Ovary (tissue), 10 donors: ENCODE measurements at places on chromosomes 11 and 22. TPM values are rescaled to one million over a fixed set of nuclear protein-coding genes. Genes with fewer than 3 reads are reported as not detected.
A peak's percentile ranks its signal among the peaks of the same experiment; 100 is the strongest.

The KIAA1671 gene
- 24.5 TPM for total RNA-seq

The MMP7 gene
- 4.5 TPM for total RNA-seq

DNA sequence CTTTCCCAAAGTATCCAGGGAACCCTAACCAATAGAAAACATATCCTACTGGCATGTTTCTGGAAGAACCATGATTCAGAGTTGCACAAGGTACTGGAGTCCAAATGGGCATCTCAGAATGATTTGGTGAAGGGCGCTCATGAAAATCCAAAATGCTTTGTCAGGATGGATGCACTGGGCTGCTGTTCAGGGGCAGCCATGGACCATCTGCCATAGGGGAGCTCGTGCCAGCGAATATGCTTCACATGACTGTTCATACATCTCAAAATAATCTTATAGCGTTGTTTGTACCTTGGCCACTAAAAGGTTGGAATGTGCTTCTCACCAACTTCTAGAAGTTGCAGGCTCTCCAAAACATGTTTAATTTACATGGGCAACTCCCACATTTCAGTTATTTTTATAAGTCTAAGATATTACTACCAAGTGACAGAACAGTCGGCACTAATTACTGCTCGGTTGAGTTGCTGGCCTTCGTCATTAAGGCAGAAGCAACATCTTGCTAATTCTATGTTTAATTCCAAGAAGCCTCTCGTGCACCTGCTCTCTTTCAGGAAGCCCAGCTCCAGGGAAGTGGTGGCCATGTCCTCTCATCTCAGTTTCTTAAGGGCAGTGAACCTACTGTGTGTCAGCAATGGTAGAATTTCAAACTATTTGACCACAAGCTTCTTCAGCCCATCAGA lies 1497.7 kb downstream of the TBC1D22A start:
- DNase-seq: no peak

- no peak for DNase-seq
Observed at GRCh38 chr11:118883368-118884071, at the start of gene CXCR5. Gene CXCR5, plus strand, starts transcription at chr11:118883892. Its CDS starts 50 bp downstream, at chr11:118883942.

GRCh38 chr11:70627219-70627618 lies 228.9 kb downstream of the CTTN start:
- DNase-seq: no peak

DNA sequence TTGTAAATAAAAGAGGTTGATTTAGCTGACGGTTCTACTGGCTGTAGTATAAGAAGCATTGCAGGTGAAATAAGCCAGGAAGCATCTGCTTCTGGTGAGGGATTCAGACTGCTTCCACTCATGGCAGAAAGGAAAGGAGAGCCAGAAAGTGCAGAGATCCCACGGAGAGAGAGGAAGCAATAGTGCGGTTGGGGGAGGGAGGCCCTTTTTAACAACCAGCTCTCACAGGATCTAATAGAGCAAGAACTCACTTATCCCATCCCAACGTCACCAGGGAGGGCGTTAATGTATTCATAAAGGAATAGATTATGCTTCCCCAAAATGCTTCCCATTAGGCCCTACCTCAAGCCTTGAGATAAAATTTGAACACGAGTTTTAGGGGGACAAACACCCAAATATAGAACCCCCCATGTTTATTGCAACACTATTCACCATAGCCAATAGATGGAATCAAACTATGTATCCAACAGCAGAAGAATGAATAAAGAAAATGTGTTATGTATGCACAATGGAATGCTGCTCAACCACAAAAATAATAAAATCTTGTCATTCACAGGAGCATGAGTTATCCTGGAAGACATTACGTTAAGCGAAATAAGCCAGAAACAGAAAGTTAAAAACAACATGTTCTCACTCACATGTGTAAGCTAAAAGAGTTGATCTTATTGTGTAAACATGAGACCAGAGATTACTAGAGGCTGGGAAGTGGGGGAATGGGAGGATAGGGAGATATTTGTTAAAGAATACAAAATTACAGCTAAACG lies 908.3 kb upstream of the ANO3 start:
- no peak for DNase-seq

DNA sequence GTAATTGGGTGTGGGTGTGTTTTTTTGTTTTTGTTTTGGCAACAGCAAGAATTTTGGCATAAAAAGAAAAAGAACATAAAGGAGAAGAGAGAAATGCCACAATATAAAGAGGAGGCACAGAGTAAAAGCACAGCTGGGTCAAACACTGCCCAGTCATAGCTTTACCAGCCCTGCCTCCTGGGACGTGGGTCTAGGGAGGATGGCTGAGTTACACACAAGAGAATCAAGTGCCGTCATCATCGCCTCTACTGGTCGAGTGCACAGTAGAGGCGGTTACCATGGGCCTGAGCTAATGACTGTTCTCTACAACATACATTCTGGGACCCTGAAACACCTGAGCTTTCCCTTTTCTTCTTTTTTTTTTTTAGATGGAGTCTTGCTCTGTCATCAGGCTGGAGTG lies 87.6 kb upstream of the BID start:
- no peak for DNase-seq

- DNase-seq: peak; percentile 66
Observed at GRCh38 chr11:65650547-65651338, 12.0 kb downstream of the RELA start.
